Activated T-helper 1 cell treated with anti-CD3 and anti-CD28 coated beads, Interleukin-12 subunit alpha, Interleukin-12 subunit beta, Interleukin-2, Interleukin-4 antibody, amounts not matched to agents 30 ng/mL and 10 ng/mL and 1 ng/mL, durations not matched to agents 14 hours and 24 hours and 36 hours (primary cell): ENCODE measurements at places on chromosomes 2 and 18.
A peak's percentile ranks its signal among the peaks of the same experiment; 100 is the strongest.

- no peak for DNase-seq
Measured at GRCh38 chr18:54630963-54631362, 39.9 kb downstream of the DYNAP start.

- peak; percentile 89 for DNase-seq
Measured at GRCh38 chr2:241734467-241735208, at the start of gene D2HGDH. D2HGDH (plus strand) TSS chr2:241734630; CDS start chr2:241735225, 595 bp downstream.

- DNase-seq: no peak
Measured at GRCh38 chr2:74525717-74526648, at the start of gene DQX1. DQX1 (minus strand) TSS chr2:74526231; CDS start chr2:74525729, 502 bp downstream.

DNA sequence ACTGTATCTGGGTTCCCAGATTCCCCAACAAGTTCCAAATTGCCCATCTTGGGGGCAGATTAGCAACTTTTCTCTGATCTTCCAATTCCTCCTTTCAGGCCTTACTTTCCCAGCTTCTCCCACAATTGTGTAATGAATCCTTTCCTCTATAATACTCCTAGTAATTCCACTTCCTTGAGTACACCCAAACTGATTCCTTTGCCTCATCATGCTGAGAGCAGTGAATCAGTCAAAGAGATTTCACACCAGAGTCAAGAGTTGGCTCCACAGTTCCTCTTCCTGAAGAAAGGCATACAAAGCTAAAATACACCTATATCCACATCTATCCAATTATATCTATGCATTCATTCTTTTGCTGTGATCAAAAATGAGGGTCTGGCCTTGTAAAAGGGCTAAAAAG is 28.6 kb upstream of the DAPL1 start:
- DNase-seq: no peak

- no peak for DNase-seq
Measured at GRCh38 chr2:189558516-189559272, 21.9 kb downstream of the SLC40A1 start.

DNA sequence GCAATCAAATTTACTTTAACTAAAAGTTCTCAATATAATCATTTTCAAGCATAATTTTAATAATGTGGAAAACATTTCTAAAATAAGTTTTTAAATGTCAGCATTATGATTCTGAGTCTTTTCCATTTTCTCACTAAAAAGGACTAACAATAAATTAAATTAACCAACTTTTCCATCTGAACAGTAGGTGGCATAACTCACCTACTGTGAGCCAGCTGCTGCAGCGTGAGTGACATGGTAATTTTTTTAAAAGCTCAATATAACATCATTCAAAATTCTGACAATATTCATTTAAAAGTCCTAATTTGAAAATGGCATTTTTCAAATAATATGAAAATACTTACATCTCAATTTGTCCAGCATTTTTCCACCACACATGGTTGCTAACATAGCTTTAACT is 66.5 kb downstream of the DTNB start:
- DNase-seq: no peak

GRCh38 chr2:233241803-233242202 is 9.7 kb upstream of the ATG16L1 start:
- no peak for DNase-seq

- DNase-seq: no peak
Measured at GRCh38 chr2:176148751-176149421, 2.5 kb upstream of the HOXD4 start.

DNA sequence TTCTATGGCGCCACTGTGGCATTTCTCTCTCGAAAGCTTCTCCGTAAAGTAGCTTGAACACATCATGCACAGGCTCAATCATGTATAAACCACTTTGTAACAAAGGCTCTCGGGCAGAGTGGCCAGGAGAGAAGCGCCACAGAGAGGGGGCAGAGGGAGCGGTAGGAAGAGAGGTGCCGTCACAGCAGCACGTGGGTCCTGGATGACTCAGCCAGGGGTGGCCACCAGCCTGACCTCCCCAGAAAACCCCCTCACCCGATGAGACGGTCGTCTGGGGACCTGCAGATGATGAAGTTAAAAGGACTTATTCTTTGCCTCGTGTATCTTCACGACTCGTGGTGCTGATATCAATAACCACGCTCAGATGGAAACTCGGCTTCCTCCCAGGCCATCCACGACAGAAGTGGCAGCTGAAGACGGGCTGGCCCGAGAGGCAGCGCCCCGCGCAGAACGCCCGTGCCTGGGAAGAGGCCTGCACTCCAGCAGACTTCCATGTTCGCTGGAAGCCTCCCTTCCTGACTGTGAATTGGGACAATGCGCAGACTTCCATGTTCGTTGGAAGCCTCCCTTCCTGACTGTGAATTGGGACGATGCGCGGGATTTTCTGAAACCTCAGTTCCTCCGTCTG is 46.4 kb upstream of the MTCL1 start:
- DNase-seq: no peak

DNA sequence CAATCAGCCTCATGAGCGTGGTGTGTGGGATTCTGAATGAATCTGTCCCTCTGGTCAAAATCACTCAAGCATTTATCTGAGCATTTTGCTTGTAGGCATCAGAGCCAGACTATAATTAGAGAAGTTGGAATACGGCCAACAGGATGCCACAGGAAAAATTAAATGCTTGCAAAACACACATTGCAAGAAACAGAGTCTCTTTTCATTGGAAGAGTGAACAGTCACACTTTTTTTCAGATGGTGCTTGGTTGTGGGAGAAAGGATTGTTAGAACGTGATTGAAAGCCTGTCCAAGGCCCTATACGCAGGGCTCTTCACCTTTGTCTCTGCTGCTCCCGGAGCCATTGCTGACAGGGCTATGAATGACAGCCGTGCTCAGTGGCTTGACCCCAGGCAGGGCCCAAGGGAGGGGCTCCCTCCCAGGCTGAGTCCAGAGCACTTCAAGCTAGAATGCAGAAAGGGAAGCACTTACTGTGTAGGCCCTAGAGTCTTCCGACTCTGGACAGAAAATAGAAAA is 59.8 kb downstream of the SNTG2 start:
- no peak for DNase-seq

GRCh38 chr2:162916286-162916801 is 77.8 kb upstream of the KCNH7 start:
- no peak for DNase-seq

- no peak for DNase-seq
Measured at GRCh38 chr2:195414537-195415100, 242.4 kb upstream of the SLC39A10 start.

DNA sequence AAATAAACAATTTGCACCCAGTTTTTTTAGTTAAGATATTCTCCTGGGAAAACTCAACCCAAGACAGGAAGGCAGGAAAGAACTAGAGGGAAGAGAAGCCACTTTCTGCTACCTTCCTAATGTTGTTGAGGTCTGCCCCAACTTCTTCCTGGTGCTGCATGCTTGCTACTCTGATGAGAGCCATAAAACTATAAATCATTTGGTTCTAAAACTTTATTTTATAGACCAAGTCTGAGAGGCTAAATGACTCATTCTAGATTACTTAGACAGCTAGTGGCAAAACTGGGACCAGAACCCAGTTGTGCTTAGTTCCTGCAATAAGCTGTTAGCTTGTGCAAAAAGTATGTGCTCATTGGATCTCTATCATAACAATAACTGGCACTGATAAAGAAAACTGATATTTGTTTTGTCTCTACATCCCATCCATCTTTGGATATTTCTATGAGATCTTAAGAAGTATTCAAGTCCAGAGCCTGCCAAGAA is 344.9 kb upstream of the SLC14A2 start:
- DNase-seq: no peak

- no peak for DNase-seq
Measured at GRCh38 chr2:203997980-203998809, 61.6 kb downstream of the ICOS start.

DNA sequence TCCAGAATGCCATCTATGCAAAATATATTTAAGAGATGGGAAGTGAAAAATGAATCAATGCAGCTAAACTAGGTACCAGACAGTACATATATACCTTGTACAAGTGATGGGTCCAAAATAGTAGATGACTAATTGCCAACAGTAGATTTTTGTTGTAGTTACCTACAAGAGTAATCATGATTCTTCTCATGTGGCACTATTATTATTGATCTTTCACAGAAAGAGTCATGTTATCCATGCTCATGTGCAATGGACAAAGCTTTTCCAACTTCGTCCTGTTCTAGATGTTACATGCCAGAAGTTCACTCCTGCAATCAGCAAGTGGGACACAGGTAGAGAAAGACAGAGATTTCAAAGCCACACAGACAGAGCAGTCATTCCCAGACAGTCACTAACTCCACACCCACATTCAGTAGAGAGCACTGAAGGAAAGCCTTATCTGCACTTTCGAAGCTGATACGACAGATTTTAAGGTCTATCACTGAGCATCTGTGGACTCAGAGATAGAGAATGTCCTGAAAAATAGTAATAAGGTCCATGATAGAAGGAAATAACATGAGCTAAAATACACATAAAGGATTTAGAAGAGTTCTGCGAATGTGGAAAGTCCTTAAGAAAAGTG is 101.6 kb upstream of the ITPRID2 start:
- no peak for DNase-seq

- no peak for DNase-seq
Measured at GRCh38 chr2:123648016-123648415, 377.1 kb upstream of the CNTNAP5 start.

DNA sequence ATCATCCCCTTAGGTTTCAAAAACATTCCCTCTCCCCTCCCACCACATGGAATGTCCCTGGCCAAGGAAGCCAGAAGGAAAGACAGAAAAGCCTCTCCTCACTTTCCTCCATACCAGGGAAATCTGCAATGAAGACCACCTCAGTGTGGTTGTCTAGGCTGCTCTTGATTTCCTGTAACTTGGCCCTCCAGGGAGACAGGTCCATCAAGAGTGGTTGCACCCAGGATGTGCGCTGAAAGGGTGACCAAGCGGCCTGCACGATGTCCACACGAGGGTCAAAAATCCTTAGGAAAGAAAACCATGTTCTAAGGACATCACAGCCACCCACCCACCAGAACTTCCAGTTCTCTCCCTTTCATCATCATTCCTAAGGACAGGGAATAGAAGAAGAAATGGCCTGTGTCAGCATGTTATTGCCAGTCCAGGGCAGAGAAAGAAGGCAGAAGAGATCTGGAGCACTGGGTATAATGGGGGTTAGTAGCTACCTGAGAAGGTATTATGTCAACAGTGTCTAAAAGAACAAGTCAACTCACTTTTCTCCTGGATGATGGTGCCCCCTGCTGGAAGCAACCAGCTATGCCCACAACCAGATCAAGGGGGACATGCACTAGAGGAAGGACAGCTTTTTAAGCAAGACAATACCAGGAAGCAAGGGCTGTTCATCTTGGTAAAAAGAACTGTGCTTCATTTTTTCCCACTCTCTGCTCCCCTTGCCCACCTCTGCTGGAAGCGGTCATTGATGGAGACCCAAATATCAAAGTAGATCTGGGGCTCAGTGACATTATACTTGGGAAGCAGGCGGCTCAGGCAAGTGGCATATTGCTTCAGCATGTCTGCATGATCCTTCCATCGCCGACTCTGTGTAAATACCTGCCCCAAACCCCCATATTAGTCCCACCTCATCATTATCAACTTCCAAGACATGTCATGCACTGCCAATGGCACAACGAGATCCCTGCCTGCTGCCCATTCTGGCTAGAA is 9.3 kb downstream of the GGCX start:
- peak; percentile 80 for DNase-seq

DNA sequence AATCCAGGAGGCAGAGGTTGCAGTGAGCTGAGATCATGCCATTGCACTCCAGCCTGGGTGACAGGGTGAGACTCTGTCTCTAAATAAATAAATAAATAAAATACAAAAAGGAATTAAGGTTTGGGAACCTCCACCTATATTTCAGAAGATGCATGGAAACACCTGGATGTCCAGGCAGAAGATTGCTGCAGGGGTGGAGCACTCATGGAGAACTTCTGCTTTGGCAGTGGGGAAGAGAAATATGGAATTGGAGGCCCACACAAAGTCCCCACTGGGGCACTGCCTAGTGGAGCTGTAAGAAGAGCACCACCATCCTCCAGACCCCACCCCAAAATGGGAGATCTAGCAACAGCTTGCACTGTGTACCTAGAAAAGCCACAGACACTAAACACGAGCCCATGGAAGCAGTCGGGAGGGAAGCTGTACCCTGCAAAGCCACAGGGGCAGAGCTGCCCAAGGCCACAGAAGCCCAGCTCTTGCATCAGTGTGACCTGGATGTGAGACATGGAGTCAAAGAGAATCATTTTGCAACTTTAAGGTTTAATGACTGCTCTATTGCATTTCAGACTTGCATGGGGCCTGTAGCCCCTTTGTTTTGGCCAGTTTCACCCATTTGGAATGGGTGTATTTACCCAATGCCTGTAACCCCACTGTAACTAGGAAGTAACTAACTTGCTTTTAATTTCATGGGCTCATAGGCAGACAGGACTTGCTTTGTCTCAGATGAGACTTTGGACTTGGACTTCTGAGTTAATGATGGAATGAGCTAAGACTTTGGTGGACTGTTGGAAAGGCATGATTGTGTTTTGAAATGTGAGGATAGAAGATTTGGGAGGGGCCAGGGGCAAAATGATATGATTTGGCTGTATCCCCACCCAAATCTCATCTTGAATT is 265.3 kb downstream of the ZEB2 start:
- DNase-seq: no peak

DNA sequence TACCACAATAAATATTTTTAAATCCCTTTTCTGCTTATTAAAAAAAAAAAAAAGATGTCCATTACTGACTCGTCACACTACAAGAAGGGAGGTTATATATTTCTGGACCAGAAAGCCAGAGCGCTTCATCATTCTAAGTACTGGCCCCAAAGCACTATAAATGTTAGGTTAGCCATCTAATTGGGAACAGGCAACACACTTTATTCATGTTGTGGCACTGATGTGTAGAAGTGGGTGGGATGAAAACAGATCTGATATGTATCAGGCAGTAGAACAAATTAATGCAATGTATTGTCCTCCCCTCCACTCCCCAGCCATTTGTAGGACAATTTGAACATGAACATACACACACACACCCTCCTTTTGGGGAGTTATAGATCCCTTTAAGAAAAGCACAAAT is 24.4 kb downstream of the LANCL1 start:
- no peak for DNase-seq

DNA sequence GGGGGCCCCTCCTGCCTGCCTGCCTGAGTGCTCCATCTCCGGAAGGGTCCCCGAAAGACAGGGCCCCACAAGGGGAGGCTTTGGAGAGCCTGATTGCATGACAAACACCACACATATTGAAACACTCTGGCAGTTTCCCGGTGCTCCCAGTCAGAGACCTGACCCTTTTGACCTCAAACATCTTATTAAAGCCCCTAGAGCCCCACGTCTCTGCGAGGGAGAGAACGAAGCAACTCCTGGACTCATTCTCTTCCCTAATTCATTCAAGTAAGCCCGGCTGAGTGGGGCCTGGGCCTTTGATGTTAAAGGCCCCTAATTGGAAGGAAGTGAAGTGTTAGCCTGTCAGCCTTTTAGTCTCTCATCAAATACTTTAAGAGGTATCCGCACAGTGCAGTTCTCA is 335.6 kb downstream of the CYRIA start:
- no peak for DNase-seq

DNA sequence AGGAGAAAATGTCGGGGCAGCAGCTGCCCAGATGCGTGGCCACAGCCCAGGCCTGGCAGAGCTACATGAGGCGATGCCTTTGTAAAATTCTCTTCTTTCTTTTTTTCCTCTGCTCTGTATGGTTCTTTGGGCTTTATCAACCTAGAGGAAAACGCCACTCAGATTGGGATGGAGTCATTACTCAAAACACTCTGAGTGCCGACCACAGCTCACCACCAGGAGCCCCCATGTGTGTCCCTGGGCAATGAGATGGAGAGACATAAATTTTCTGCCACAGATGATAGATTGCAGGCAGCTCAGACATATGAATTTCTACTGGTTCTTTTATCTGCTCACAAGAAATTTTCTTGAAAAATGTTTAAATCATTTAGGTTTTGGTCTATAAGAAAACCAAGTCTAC is 56.0 kb downstream of the PARD6G start:
- no peak for DNase-seq

- no peak for DNase-seq
Measured at GRCh38 chr2:46674488-46674887, 195.1 kb downstream of the TMEM247 start.
